Fibroblast of skin of abdomen (primary cell): ENCODE measurements at places on chromosomes 2 and 18.
A peak's percentile ranks its signal among the peaks of the same experiment; 100 is the strongest.

GRCh38 chr2:9630117-9630735, 571 bp downstream of the YWHAQ start:
- peak; percentile 69 for DNase-seq

- no peak for DNase-seq
Measured at GRCh38 chr2:216505133-216506106, 6.8 kb downstream of the RPL37A start.

DNA sequence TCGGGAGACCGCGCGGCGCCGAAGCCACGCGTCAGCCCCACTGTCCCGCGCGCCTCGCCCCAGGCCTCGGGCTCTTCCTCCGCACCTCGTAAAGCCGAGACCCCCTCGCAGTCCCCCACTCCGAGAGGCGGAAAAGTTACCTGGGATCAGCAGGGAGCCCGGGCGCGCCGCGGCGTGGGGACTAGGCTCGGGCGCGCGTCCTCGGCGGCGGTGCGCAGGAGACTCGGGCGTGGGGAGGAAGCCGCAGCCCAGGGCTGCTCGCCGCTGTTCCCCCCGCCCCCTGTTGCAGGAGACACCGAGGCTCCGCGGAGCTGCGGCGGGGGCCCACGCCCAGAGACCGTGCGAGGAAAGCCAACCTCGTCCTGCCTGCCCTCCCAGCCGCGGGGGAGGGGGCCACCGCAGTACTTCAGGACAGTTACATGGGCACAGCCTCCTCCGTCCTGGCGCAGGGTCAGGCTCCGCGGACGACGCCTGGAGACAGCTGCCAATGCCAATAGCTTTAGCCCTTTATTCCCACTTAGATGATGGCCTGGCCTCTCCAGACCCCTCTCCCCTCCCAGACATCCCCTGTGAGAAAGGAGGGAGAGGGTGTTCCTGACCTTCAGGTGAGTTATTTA, at the start of gene EPB41L3:
Gene EPB41L3 (minus strand): TSS at position 225 of the 617 bp plus-strand sequence. CDS start 54,814 bp downstream, outside the sequence.
- peak; percentile 45 for DNase-seq

GRCh38 chr18:56221195-56222065, 417.0 kb downstream of the TXNL1 start:
- DNase-seq, result no peak

- no peak for DNase-seq
Measured at GRCh38 chr2:173141666-173142065, 66.0 kb downstream of the MAP3K20 start.

DNA sequence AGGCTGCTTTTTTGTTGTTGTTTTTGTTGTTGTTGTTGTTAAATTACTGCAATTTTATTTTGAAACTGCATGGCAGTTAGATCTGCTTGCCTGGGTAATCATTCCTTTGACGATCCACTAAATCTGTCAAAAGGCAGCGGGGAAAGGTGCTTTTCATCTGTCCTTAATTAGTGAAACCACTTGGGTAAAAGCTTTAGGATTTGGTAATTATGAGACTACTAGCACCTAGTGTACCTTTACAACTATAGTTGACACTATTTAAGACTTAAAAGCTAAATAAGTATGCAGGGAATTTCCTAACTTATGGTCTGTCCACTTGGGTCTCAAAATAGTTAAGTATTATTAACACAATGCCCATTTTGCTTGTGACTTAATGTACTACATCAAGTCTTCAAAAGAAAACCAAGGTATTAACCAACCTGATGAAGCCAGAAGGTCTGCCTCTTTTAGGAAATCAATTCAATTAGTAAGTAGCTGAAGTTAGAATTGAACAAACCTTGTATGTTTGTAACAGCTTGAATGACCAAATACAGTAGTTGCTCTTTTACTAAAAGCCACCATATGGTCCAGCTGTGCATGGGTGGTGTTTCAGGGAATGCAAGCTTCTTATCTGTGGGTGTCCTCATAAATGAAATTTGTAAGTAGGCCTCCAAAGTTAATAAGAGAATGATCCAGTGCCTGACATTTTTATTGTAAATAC, 44.8 kb downstream of the NAB1 start:
- DNase-seq, result no peak

DNA sequence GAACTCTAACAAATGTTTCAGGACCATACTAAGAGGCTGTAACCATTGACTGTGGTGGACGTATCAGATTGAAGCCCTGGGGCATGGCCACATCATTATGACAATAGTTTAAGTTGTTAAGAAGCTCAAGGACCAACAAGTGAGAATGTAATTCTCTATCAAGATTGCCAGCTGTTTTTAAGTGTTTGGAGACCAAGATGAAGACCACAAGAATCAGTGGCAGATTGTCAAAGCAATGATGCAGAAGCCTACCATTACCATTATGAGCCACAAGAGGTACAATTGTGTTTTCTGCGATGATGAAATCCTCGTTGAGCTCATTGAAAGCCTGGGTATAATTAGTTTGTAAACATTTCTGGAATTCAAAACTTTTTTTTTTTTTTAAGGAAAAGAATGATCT, 261.1 kb upstream of the ZEB2 start:
- peak; percentile 35 for DNase-seq

DNA sequence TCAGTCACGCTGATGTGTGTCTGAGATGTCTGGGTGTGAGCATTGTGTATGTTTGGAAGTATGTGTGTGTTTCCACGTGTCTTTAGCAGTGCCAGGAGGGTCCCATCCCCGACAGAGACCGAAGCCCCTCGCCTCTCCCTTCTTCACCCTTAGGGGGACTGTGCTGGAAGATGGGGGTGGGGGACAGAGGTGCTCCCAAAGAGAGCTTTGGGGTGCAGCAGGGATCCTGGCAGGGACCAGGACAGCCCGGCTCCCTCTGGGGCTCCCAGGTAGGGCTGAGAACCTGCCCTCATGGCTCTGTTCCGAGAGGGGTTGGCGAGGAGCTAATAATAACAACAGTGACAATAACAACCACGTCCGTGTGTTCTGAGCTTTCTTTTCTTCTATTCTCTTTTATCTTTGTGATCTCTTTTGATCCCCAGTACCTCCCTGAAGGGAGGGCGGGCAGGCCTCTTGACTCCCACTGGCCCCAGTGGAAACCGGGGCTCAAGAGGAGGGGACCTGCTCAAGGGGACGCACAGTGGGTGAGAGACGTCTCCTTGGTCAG, 57.6 kb downstream of the SMAD7 start:
- DNase-seq, result no peak

- no peak for DNase-seq
Measured at GRCh38 chr2:207911856-207912255, 113.5 kb downstream of the PLEKHM3 start.

DNA sequence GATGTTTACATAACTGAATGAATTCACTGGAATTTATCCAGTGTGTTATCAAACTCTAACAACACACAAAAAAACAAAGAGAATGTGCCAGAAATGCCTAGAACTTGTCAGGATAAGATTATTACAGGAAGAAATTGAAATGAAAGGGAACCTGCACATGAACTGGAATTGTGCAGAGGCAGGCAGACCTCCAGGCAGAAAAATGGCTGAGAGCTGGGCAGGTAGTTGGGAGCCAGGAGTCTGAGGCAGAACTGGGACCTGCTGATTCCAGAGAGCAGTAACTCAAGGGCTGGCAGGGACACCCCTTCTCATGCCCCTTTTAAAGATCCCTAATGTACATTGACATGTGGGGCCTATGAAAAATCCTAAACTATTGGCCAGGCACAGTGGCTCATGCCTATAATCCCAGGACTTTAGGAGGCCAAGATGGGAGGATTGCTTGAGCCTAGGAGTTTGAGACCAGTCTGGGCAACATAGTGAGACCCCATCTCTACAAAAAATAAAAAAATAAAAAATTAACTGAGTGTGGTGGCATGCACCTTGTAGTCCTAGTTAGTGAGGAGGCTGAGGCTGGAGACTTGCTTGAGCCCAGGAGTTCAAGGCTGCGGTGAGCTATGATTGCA, 674 bp upstream of the SP110 start:
- DNase-seq, result no peak

GRCh38 chr18:9133225-9133624, 3.4 kb upstream of the ANKRD12 start:
- no peak for DNase-seq

DNA sequence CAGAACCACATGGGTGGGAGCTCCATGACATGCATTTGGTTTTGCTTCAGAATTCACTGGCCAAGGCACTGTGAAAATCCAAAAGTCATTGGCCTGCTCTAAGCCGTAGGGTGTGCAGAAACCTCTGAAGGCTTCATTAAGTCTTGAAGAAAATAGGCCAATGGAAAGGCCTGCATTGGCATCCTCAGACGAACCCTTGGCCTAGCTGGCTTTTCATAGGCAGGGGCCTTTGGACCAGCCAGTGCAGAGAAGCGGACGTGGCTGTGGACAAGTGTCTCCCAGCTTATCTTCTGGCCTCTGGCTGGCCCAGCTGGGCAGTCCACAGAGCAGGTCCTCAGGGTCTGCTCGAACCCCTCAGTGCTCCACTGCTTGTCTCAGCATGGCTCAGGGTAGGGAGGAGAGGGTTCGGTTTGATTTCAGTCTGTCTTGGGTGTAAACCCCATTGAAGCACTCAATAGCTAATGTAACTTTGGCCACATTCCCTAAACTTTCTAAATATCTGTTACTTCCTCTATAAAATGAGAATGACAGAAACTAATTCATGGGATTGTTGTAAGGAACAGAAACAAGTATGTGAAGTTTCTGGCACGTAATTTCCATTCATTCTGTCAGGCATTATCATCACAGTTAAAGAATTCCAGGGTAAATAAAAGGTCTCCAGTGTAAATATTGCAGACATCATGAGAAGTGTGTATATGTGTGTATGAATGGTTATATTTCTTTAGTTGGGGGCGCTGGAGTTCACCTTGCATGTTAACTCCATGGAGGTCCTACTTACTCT, 125.5 kb downstream of the TFCP2L1 start:
- DNase-seq, result no peak

GRCh38 chr18:45980229-45980628, 13.1 kb upstream of the EPG5 start:
- DNase-seq, result no peak

DNA sequence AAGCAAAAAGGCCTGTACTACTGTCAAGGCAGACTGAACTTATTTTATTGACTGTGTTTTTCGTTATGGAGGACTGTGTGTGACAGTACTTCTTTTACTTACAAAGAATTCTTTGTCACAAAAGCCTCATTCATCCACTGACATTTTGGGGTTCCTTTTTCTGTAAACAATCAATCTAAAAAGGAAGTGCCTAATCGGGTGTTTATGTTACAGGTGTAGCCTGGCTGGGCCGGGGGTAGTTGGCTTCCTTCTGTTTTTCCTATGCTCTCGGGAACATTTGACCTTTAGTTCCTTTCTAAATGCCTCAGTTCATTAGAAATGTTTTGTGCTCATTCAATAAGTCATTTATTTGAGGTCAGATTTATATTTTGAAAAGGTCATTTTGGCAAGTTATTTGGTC, 8.3 kb downstream of the ZCCHC2 start:
- no peak for DNase-seq

GRCh38 chr2:45000921-45001868, 8.1 kb downstream of the SIX2 start:
- no peak for DNase-seq

- DNase-seq, result peak; percentile 84
Measured at GRCh38 chr2:172021955-172022354, 22.2 kb downstream of the METAP1D start.

GRCh38 chr2:11963966-11964365, 217.5 kb downstream of the LPIN1 start:
- DNase-seq, result no peak

- DNase-seq, result peak; percentile 65
Measured at GRCh38 chr2:28286678-28287077, 106.0 kb upstream of the FOSL2 start.

DNA sequence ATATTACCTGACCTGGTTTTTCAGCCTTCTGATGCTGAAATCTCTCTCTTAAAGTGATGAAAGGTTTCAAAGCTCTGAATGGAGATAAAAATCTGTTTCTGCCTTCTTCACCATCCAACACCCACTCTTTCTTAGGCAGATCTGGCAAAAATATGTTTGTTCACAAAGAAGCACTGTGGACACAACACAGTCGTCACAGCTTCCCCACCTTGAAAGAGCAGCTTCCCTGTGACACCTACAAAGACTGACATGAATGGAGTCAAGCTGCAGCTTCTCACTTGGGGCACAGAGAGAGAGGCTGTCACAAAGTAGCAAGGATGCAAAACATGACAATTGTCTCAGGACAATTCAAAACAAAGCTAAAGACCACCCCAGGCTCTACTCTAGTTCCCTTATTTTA, 86.5 kb downstream of the ICOS start:
- no peak for DNase-seq

DNA sequence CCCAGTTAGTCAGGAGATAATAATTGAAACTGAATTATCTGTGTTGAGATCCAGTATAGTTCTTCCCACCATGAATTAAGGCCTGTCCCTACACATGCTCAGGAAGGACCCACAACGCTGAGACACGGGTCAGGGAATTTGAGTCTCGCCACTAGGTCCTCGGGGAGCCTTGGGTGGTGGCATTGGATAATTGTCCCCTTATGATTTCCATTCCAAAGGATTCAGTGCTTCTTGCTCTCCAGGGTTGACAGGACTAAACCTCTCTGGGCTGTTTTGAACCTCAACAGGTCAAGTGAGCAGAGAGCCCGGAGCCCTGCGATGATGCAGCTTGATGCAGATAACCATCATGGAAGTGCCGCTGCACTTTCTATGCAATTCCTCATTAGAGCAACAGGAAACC, 253.7 kb upstream of the PXDN start:
- DNase-seq, result no peak

DNA sequence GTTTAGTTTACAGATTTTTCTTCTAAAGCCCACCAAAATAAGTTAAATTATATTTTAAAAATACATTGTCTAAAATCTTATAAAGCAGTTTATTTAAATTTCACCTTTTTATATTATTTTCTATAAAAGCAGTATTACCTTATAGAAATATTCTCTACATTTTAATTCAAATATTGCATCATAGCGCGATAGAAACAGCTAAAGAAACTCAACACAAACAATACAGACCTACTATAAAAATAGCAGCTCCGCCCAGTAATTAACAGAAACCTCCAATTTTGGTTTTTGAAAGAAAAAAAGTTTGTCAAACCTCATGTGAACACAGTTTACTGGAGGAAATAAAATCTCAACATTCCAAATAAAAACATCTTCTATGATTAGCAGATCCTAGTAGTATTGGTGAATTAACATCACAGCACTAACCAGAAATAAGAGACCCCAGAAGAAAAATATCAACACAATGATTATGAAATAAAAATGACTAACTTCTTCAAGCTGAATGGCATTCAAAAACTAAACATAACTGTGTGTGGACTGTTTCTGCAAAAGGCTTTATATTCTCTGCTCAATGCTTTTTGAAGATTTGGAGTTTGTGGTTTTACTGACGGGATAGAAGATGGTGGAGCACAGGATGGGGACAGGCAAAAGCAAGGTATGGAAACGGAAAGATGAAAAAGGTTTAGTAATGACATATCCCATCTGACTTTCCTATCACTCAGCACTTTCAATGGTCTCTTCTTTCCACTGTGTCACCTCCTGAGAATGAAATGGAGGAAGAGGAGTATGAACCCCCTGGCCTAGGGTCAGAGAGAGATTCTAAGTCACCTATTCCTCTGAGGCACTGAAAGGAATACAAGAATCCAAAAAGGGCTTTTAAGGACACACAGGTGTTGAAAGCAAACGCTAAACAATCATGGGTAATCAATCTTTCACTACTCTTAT, 17.5 kb downstream of the MAP4K3 start:
- peak; percentile 39 for DNase-seq

- DNase-seq, result no peak
Measured at GRCh38 chr2:20401489-20401835, 45.4 kb upstream of the RHOB start.
